Activated CD8-positive, alpha-beta memory T cell treated with anti-CD3 and anti-CD28 coated beads, Interleukin-2, amount 50 U/mL, for 48 hours (primary cell): ENCODE measurements at places on chromosomes 3 and 15.

GRCh38 chr3:133274477-133274876, 125.4 kb upstream of the BFSP2 start:
- no peak for DNase-seq

GRCh38 chr3:64379221-64379620, 154.0 kb upstream of the PRICKLE2 start:
- no peak for DNase-seq

DNA sequence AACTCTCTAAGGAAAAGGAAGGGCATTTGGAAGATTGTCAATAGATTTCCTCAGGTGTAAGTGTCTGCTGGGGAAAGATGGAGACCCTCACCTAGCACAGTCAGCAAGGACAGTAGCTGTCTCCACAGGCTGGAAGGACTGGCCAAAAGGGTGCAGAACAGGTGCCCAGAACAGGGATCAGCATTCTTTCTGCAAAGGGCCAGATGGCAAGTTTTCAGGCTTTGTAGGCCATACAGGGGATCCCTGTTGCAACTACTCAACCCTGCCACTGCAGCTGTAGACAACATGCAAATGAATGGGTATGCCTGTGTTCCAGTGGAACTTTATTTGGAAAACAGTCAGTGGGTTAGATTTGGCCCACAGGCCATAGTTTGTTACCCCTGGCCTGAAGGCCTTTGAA, 8.1 kb downstream of the AGBL1 start:
- no peak for DNase-seq

GRCh38 chr15:36982430-36982829, 117.9 kb downstream of the MEIS2 start:
- no peak for DNase-seq

GRCh38 chr3:172094621-172095557, 55.5 kb downstream of the FNDC3B start:
- DNase-seq, result no peak
